ENCODE measurements at places on chromosomes 4 and X.

DNA sequence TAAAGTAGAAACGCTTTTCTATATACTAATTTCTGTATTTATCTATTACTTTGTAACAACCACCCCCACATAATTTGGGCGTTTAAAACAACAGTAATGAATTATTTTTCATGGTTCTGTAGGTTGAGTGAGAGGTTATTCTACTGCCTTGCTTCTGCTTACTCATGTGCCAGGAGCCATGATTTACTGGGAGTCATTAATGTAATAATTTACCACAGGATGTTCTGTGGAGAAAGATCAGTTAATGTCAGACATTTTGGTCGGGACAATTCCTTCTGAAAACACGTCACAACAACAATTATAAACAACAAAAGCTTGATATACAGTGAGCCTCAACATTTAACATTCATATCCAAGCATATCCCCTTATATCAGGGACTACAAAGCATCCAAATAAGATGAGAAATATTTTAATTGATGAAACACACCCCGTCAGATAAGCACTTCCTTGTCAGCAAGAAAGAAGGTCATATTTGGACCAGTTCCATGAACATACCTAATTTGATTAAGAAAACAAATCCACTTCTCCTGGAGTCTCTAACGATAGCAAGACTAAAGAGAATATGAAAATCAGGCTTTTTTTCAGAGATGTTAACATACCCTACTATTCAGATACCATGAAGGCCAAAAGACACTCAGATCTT is 238.5 kb downstream of the PRDM5 start:
- DNase-seq, result no peak

DNA sequence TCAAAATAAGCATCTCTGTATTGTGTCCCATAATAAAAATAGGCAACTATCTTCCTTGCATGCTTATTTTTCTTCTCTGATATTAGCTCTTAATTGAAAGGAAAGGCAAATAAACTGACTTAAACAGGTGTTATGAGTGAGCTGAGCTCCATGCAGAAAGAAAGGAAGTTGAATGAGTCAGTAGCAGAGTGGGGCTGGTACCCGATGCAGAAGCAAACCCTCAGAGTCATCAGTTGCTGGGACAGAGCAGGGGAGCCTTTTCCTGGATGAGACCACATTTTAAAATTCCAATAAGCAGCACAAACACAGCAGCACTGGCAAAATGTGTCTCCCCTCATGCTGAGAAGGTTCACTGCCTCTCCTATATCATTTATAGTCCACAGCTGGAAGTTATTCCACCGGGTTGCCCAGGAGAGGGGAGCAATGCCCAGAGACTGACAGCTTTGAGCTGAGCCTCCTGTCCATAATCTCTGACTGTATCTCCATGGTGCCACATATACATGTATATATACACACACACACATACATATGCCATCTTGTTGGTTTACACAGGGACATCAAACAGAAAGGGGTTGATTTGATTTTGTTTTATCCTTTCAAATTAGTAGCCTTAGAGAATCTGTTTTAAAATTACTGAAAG is 274.3 kb upstream of the PPARGC1A start:
- DNase-seq, result no peak

DNA sequence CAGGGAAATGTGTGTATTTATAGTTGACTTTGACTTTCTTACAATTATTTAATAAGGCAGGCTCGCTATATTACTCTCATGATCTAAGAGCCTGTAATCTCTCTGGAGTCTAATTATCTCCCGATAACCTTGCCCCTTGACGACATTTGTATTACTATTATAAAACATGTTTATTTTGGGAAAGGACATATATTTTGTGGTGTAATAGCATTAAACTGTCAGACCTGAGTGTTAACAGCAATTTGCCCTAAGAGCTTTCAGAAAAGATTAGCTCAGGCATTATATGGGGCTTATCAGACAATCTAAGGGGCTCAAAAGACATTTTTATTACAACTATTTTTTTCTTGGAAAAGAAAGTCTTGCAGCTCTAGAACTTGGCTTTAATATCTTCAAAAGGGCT is 427.9 kb upstream of the SLIT2 start:
- DNase-seq, result no peak

GRCh38 chr4:147678796-147679549 is 5.0 kb downstream of the PRMT9 start:
- DNase-seq, result no peak

- no peak for DNase-seq
Observed at GRCh38 chrX:11698702-11699101, 33.0 kb upstream of the ARHGAP6 start.

DNA sequence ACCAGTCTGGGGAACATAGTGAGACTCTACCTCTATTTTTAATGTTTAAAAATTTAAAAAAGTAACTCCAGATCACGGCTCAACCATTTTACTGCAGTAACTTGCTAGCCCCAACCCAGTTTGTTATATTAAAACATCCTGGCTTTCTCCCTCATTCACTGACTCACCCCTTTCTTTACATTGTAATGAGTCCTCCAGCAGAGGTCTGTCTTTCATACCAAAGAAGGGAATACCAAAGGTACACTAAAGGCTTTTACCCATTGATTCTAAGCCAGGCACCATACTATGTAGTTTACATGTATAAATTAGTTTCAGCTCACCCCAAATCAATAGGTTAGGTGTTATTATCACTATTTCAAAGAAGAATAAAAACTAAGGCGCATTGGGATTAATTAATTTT is 286.9 kb downstream of the PACRGL start:
- no peak for DNase-seq

DNA sequence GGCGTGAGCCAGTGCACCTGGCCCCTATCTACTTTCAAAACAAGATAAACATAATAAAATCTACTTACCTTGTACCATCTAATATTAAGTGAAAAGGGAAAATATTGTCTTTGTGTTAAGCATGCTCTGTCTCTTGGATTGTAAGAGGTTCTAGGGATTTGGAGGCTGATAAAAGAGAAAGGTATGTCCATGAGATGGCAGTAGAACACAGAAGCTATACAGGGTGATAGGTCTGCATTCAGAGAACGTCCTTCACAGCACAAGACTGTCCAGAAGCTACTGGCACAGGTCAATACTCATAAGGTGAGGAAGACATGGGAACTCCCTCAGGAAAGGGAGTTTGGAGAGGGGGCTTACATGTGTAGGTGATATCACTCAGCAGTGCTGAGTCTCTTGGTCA is 135.5 kb downstream of the TMEM47 start:
- no peak for DNase-seq

- DNase-seq, result no peak
Observed at GRCh38 chr4:103272174-103272573, 74.0 kb upstream of the CENPE start.

DNA sequence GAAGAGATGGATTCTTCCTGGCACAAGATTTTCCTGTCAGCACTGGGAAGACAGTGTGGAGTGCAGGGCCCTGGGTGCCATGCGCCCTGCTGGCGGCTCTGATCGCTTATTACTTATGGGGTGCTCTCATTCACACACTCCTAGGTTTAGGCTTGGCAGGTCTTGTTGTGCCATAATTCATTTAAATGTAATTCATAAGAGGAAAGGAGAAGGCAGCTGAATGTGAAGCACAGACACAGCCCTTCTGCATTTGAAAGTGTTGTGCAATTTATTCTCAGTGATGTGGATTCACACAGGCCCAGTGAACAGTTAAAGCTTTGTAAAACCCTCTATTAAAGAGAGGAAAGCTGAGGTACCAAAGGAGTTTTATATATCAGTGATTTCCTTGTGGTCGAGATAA is 249.7 kb downstream of the C4orf33 start:
- no peak for DNase-seq

- peak; percentile 63 for DNase-seq
Observed at GRCh38 chr4:181971411-181971810, 271.8 kb upstream of the TENM3 start.

DNA sequence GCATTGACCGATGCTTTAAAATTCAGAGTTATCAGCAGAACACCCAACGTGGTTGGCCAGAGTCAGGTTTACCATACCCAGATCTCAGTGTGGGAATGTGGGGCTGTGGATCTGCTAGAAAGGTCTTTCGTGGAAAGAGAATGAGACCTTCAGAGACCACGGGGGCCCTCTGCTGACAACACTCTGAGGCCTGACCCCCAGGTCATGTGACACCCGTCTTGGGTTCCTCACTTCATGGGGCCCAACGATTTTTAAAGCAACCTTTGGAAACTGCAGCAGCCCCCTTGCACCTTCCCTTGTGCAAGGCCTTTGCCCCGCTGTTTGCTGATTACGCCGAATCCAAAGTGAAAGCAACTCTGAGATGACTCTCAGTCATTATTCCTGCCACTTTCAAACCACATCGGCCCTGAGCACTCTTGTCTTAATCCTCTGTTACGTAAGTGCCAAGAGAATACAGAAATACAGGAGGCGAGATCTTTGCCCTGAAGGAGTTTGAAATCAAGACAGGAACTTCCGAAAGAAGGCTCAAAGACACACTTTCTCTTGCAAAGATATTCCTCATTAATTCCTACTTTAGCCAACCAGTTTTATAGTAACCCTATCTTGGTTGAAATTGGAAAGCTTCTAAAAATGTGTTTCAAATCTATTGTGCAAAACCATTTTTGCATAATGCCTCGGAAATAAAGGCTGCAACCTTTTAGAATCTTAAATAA is 88.3 kb downstream of the EVC2 start:
- DNase-seq, result no peak

GRCh38 chr4:44232262-44232661 is 216.3 kb downstream of the KCTD8 start:
- no peak for DNase-seq

DNA sequence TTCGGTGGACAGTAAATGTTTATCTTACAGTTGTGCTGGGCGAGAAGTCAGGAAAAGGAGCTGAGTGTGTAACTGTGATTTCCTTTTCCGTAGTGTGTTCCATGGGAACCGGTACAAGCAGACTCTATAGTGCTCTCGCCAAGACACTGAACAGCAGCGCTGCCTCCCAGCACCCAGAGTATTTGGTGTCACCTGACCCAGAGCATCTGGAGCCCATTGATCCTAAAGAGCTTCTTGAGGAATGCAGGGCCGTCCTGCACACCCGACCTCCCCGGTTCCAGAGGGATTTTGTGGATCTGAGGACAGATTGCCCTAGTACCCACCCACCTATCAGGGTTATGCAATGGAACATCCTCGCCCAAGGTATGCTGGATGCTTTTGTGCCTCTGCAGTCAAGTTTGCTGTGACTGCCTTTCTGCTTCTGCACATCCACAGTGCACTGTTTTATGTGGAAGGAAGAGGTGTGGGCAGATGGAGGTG is 27.4 kb downstream of the NOCT start:
- DNase-seq, result no peak

DNA sequence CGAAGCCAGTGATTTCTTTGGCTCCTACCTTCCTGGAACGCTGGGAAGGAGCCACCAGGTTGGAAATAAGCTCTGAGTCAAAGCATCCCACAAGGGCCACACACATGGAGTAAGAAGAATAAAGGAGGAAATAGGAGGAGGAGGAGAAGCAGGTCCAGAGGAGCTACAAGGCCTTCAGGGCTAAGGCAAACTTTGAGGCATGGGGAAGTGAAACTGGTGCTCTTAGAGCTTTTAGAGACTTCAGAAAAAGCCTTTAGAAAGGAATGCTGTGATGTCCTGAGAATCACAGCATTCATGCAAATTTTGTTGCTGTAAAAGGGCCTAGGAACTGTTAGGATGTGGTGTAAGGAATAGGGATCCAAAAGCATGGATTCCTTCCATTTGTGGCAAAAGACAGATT is 135.9 kb upstream of the ARHGEF9 start:
- no peak for DNase-seq

DNA sequence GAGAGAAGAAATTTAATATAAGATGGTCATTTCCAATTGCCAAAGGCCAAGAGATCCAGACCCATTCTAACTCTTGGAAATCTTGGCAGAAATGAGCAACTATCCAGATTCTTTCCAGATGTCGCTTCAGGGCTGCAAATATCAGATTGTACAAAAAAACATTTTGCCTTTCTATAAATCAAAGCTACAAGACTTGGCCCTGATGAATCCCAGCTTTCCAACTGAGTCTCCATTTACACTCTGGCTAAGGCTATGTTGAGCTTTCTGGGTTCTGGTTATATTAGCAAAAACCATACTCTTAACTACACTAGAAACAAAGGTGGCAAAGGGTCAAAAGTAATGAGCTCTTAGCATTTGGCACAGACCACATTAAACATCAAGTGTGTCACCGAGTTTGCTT is 345.8 kb downstream of the OPHN1 start:
- DNase-seq, result no peak

- no peak for DNase-seq
Observed at GRCh38 chr4:23814587-23814986, 75.3 kb downstream of the PPARGC1A start.

DNA sequence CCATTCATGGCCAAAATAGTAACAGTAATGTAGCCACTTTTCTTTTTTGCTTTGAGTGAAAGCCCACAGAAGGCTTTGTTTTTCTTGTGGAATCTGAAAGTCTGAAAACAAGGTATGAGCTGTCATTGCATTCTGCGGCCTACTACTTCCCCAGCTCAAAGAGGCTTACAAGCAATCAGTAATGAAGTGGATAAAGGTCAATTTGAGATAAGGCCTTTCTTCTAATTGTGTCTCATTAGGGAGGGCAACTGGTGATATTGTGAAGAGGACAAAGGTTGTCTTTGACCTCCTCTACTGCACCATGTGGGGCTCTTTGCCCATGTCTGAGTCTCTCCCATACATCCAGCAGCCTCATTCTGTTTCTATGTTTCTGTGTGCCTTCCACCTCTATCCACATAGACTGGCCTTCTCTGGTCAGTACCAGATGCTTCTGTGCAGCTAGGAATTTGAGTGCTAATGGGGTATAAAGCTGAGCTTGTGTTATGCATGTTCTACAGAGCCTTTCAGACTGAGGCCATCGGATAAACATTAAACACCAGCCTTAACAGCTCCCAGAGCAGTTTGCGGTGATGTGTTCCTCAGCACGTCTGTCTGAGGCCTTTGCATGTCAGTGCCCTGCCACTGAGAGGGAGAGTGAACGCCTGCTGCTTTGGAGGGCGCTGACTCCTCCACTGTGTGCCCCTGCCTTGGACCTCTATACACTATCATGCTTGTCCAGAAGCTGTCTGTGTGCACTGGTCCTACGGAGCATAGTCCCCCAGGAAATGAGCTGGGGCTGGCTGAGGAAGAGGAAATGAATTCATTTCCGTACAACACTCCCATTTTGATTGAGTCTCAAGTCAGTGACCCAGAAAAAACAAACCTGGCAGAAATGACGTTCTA is 80.2 kb downstream of the SH2D1A start:
- no peak for DNase-seq

GRCh38 chr4:108111781-108112180 is 57.0 kb downstream of the LEF1 start:
- no peak for DNase-seq

DNA sequence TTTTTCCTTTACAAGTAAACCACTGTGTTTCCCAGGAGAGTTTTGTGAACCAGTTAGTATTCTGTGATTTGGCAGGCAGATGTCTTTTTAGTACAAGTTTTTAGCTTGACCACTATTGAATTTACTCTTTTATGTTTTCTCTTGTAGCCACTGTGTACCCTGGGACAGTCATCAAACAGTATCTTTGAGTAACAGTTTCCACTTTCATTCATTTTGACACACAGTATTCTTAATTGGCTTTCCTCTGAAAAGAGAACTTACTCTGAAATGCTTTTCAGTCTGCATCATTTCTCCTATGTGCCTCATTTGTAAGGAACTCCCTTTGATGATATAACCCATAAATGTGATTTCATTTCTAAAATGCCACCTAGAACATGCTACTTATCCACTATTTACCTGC is 476.5 kb downstream of the PDGFC start:
- DNase-seq, result no peak
